ENCODE measurements at places on chromosomes 3 and 15.

GRCh38 chr3:105527949-105528348 lies 161.2 kb downstream of the ALCAM start:
- no peak for DNase-seq

DNA sequence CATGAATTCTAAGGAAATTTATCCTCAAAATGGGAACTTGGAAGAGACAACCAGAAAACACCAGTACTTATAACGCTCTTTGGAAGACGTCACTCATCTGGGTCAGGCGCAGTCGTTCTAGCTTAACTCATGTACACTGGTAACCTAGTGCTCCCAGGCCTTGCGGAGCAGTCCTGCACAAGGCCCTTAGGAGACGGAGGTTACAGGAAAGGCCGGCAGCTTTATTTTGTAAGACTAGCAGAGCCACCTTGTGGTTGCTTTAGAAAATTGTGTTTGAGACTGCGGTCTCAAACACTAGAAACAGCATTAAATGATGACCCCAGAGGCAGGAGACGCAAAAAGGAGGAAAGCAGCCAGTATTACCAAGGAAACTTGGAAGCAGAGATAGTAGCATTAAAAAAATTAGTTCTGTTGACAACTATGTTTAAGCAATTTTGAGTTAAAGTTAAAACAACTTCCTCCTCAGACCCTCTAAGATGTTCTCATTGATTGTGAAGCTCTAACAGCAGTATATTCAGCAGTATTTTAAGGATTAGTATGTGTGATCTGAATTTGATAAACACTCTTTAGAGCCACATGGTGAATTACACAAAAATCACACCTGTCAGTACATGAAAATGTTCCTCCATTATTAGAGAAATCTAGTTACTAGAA lies 141.9 kb upstream of the C2CD4B start:
- peak; percentile 58 for DNase-seq

- DNase-seq, result no peak
These were observed 33.4 kb downstream of the ETV5 start for GRCh38 chr3:186075489-186075888.

DNA sequence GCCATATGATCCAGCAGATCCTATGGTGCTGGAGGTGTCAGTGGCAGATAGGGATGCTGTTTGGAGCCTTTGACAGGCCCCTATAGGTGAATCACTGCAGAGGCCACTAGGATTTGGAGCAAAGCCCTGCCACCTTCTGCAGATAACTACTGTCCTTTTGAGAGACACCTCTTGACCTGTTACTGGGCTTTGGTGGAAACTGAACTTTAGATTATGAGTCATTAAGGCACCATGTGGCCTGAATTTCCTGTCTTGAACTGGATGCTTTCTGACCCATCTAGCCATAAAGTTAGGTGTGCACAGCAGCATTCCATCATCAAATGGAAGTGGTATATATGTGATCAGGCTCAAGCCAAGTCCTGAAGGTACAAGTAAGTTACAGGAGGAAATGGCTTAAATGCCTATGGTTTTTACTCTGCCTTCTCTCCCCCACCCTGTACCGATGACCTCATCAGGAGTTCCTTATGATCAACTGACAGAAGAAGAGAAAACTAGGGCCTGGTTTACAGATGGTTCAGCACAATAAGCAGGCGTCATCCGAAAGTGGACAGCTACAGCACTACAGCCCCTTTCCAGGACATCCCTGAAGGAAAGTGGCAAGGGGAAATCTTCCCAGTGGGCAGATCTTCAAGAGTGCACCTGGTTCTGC lies 565.6 kb upstream of the AGTR1 start:
- no peak for DNase-seq

- peak; percentile 59 for DNase-seq
These were observed 59.6 kb upstream of the ZBTB38 start for GRCh38 chr3:141308588-141309218.

GRCh38 chr15:66670762-66671580 lies 31.1 kb upstream of the SMAD6 start:
- no peak for DNase-seq

- DNase-seq, result no peak
These were observed 20.6 kb downstream of the CDCP1 start for GRCh38 chr3:45125550-45126026.

DNA sequence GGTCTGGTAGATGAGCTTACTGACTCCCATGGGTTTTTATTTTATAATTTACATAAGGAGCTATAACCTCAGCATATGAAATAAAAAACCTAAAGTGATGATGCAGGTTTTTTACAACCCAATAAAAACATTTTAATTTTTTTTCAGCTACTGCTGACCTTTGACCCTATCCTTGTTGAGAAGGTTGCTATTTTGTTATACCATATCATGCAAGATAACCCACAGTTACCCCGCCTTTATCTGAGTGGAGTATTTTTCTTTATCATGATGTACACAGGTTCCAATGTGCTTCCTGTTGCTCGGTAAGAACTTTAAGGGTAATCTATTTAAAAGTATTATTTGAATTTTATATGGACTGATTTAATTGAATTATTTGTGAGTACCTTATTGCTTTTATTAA lies 70.8 kb downstream of the DNAJC13 start:
- no peak for DNase-seq

DNA sequence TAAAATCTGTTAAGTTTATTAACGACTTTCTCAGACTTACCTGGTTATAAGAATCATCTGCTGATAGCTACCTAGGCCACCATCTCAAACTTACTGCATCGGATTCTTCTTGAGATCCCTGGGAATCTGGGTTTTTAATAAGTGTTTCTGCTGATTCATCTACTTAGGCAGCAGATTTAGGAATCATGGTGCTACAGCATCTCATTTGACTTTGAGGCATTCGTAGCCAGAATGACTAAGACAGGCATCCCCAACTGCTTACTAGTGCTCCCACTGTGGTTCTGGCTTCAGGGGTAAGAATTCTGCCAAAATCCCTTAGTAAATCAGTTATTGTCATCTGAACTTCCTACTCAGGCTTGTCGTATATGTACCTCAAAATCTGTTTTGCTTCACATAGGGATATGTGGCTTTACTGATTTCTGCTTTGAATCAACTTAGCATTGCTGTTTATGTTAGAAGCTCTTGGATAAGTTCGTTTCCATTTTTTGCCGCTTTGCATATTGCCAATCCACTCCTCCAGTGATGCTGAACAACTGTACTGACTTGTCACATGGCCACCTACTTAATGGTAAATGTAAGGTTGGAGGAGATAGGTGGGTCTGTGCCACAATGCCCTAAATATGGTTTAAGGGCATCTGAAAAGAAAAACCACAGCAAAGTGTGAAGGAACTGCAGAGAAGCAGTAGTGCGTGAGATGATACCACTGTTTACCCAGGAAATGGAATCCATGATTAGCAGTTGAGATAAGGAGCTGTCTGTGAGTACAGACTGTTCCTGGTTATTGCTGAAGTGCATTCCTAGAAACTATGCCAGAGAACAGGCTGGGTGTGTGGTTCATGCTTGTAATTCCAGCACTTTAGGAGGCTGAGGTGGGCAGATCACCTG lies 60.3 kb downstream of the MAP6D1 start:
- no peak for DNase-seq

- DNase-seq, result no peak
These were observed 57.2 kb downstream of the THBS1 start for GRCh38 chr15:39638041-39638440.

GRCh38 chr3:25906132-25906906 lies 116.4 kb downstream of the OXSM start:
- no peak for DNase-seq

Measured in adrenal gland (tissue), 19 donors.